Fibroblast of the aortic adventitia (primary cell): ENCODE measurements at places on chromosomes 7 and 10.

DNA sequence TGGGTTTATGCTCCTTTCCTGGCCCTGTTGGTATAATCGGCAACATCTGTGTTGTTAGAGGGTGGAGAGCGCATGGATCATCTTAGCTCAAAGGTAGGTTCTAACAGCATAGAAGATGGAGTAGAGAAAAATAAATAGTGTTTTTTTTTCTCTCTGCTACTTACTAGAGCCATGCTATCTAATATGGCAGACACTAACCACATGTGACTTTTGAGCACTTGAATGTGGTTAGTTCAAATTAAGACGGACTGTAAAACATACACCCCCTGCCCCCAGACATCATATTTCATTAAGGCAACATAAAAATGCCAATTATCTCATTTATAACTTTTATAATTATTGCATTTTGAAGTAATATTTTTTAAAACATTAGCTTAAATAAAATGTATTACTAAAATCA is 525.1 kb downstream of the KIF20B start:
- no peak for DNase-seq

- peak; percentile 87 for DNase-seq
Observed at GRCh38 chr10:126749015-126749655, 78.6 kb upstream of the C10orf90 start.

DNA sequence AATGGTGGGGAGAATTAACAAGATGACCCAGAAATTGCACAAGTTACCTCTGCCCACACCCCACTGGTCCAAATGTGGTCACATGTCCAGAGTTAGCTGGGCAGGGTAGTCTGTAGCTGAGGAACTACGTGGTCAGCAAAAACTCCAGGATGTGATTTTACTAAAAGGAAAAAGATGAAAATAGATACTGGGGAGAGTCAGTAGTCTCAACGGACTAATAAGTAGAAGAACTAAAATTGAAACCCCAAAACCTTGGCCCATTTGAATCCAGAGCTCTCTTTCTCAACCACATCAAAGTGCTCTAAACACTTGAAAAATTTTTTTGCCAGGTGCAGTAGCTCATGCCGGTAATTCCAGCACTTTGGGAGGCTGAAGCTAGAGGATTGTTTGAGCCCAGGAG is 146.3 kb downstream of the SKIDA1 start:
- DNase-seq = no peak

DNA sequence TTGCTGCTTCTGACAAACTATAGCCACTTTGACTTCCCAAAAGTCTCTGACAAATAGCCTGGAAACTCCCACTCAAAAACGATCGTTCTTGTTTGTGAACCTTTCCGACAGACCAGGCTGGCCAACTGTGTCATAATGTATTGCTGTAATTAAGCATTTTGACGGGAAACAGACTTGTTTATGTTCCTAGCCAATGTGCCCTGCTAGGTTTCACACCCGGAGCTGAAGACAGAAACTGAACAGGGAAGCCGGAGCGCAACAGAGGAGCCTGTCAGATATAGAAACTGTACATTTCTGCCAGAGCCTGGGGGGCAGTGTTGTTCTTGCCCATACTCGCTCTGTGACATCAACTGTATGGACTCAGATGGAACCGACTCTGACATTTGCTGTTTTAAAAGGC is 55.3 kb upstream of the C7orf33 start:
- DNase-seq = peak; percentile 4

GRCh38 chr10:126609566-126609965 is 60.9 kb downstream of the C10orf90 start:
- no peak for DNase-seq

DNA sequence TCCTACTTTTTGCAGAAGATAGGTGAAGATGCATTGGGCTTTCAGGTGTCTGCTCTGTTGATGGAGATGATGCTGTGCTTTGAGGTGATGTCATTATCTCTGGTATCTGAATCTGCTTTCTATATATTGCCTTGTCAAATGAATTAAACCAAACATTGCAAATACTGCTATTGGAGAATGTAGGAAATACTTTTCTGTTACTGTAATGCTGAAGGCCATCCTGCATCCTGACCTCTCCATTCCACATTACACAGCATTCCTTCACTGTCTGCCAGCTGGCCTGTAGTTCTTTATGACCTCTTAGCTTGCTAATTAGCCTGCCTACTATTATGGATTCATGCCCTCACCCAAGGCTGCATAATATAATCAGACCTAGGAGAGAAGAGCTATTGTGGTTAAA is 73.2 kb downstream of the VCL start:
- DNase-seq = peak; percentile 84

DNA sequence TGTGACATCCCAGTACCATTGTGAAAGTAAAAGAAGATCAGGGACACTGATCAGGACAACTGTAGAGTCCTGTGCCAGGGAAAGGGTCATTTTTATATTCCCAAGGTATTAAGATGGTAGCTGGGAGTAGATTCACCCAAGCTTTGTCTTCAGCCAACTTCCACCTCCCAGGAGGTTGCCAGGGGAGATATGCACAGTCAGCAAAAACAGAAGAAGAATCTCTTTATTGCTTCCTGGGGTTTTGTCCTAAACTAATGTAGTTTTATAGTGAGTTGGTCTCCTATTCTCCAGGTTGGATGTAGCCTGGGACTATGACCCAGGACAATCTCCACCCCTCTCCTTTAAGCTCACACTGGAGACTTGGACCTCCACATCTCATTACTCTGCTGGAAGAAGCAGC is 139.2 kb downstream of the RAMP3 start:
- no peak for DNase-seq

DNA sequence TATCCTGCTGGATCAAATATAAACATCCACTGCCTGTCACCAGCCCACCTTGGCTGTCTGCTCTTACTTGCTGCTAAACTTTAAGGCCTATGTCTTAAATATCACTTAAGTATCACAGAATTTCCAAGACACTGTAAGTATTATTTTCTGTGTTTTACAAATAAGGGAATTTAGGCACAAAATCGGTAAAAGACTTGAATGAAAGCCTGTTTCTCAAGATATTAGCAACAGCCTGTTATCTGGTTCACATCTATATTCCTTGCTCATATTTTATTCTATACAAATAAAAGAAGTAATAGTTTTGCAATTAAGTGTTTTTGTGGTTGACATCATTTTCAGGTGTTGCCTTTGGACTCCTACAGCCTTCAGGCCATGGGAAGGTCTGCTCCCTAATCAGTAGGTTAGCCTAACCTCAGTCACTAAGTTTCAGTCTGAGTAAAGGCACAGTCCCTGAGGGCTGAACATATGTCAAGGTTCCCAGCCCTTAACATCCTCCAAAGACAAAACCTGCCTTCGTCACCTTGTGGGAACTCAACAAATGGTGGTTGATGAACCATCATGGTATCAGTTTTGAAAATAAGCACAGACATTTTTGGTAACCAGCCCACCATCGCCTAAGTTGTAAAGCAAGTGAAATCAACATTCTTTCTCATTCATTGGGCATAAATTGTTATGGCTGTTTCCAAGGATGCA is 127.1 kb downstream of the CREB5 start:
- no peak for DNase-seq

DNA sequence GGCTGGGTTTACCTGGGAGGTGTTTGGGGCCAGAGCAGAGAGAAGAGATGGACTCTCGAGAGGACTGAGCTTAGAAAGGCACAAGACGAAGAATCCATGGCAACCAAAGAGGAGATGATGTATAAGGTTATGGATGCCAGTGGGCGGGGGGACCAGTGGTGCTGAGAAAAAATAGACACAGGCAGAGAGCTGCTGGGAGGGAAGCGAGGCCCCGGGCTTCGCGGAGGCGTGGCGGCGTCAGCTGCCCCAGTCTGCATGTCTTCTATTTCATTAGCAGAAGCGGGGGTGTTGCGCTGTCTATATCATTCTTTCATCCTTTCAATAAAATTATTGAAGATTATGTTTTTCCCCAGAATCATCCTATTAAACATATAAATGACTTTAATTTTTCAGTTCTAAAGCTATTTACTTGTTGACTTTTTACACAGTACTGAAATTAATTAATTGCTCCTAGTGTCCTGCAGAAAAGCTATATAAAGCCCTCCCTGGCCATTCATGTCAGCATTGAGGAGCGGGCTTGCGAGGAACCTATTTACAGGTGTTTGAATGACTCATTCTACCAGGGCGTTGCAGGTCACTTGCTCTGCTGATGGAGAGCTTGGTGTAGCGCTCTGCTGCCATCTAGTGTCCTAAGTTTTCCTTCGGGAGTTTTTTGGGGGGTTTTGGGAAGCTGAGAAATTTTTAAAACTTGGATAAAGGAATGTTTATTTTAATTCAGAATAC is 42.9 kb upstream of the BHLHA15 start:
- DNase-seq = peak; percentile 71

DNA sequence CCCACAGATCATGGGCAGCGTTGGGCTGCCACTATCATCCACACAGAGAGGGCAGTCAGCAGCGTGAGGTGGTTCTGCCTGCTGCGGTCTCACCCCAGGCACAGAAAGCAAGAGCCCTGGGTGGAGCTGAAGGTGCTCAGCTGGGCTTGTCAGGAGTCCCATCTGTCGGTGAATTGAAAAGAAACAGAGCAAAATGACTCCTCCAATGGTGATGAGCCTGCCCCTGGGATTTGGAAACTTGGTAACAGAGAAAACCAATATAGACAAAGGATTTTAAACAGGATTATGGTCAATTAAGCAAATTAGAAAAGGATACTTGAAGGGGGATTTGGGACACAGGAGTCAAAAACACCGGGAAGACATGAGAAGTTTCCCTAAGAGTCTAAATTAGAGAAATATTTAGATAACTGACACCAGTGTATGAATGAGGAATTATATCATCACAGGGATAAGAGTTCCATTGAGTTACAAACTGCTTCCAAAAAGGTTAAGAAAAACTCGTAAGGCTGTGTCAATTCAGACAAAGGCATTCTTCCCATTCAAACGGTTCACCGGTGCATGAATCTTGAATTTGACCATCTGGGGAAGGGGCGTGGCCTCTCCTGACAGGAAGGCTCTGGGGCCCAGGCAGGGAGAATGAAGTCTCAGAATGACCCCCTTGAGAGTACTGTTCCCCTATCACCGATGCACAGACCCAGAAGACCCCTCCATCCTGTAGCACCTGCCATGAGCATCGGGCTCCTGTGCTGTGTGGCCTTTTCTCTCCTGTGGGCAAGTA is 70.0 kb upstream of the PRSS58 start:
- no peak for DNase-seq

DNA sequence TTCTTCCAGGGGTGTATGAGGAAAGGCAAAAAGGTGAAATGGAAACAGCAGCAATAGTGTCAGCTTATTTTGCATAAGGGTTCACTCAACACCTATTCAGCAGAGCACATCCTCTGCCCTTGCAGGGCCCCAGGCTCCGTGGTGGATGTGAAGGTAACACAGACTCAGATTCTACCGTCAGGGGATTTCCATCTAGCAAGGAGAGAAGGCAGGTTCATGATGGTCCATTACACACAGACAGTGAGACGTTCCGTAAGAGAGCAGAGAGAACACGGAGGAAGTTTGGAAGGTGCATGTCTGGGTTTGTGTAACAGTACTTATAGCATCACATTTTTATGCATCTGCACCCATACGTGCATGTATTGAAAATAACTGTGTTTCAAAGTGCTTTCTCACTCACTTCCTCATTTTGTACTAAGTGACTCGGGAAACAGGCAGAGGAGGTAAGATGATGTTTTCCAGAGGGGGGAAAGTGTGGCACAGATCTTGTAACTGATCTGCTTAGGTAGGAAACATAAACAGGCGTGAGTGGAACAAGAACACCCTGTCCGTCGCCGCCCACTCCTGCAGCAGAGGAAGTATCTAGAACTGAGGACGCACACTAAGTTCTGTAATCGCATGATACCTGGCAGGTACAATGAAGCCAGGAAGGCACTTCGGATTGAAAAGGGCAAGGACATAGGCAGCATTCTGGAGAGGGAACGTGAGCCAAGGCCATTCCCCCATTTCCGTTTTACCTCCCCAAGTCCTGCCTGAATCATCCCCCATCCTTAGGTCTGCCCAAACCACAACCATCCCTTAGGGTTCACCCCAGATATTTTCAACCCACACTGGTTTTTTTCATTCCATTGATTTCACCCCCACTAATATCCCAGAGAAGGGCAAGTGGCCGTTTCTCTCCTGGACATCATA is 1.0 kb upstream of the ENO4 start:
- DNase-seq = no peak

GRCh38 chr7:83466956-83467355 is 182.0 kb downstream of the SEMA3E start:
- DNase-seq = no peak

DNA sequence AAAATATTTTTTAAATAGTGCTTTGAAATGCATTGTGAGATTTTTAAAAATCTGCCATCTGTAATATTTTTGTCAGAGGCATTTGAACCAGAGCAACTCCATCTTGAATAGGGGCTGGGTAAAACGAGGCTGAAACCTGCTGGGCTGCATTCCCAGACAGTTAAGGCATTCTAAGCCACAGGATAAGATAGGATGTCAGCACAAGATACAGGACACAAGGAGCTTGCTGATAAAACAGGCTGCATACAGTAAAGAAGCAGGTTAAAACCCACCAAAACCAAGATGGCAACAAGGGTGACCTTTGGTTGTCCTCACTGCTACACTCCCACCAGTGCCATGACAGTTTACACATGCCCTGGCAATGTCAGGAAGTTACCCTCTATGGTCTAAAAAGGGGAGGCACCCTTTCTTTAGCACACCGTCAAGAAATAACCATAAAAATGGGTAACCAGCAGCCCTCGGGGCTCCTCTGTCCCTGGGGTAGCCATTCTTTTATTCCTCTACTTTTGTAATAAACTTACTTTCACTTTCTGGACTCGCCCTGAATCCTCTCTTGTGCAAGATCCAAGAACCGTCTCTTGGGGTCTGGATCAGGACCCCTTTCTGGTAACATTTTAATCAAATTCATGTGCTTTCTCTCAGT is 273.7 kb downstream of the SEMA3D start:
- DNase-seq = peak; percentile 2

DNA sequence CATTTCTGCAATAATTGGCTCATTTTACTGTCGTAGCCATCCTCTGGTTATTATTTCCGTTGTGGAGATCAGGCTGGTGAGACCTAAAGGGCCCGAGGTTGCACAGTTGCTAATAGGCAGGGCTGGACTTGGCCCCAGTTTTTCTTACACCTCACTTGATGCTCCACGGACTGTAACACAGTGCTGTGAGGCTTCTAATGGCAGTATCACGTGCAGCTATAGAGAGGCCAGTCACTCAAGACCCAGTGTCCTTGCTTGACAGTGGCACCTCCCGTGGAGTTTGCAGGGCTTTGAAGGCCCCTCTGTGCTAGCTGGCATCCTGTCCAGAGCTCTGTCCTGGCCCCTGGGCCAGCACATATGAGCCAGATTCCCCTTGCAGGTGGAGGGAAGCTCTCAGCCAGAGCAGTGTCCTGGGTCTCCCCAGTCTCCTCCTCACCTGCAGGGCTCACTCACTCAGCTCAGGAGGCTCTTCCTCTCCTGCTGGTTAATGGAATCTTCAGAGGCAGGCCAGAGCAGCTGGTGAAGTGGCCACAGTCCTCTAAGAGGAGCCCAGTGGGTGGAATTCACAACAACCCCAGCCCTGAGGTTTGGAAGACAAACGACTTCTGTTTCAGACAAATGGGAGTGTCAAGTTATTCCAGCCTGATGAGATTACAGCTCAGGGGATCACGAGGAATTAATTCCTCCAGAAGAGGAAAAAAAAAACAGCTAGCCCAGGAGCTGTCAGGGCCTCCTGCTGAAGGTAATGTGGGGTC is 114.2 kb upstream of the FAM180A start:
- DNase-seq = peak; percentile 10

- DNase-seq = no peak
Observed at GRCh38 chr10:45473126-45473525, 99.1 kb downstream of the ALOX5 start.

- DNase-seq = peak; percentile 2
Observed at GRCh38 chr7:28329661-28330363, 82.5 kb upstream of the CREB5 start.
